ENCODE measurements at places on chromosomes 13 and 19.

- peak; percentile 5 for DNase-seq
Observed at GRCh38 chr13:44620057-44620456, 43.9 kb upstream of the TSC22D1 start.

DNA sequence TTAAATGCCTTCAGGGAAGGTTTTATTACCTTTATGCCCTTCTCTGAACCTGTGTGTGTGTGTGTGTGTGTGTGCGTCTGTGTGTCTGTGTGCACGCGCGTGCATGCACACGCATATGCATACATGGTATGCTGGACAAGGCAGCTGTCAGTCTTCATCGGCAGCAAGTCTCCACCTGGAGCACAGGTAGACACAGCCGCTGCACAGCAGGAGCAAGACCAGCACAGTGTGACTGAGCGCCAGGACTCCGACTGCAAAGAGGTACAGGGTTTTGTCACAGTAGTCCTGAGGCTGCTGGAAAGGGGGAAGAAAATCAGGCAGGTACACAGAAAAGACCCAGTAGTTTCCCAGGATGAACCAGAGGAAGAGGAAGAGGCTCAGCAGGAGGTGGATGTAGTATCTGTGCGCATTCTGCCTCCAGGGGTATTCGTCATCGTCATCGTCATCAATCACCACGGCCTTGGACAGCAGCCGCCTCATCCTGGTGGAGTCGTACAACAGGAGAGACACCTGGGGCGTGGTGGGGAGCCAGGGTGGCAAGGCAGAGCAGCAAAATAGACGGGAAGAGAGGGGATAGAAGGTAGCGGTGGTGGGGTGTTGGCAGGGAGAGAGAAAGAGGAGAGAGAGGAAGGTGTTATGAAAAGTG is 12.8 kb upstream of the DHRS12 start:
- no peak for DNase-seq

GRCh38 chr19:31354799-31355664 is 5.8 kb upstream of the TSHZ3 start:
- no peak for DNase-seq

- no peak for DNase-seq
Observed at GRCh38 chr13:42973581-42973980, 18.5 kb downstream of the EPSTI1 start.

DNA sequence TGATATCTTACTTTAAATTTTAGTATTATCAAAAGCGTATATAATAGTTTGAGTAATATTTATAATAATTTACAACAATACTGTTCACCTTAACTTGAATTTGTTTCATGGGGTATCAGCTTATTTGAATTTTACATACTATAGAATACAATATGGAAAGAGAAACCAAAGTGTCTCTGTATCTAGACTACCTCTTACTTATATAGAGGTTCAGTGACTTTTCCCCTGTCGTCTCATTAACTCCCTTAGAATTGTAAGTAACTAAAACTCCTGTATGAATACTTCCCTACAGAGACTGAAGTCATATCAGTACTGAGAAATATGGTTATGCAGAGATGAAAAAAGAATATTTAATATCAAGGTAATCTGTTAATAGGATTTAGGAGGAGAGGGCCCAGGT is 26.8 kb downstream of the COG6 start:
- DNase-seq: no peak

GRCh38 chr13:100115693-100116254 is 26.9 kb downstream of the PCCA start:
- DNase-seq: no peak

- no peak for DNase-seq
Observed at GRCh38 chr13:75329723-75330122, 152.2 kb downstream of the TBC1D4 start.

DNA sequence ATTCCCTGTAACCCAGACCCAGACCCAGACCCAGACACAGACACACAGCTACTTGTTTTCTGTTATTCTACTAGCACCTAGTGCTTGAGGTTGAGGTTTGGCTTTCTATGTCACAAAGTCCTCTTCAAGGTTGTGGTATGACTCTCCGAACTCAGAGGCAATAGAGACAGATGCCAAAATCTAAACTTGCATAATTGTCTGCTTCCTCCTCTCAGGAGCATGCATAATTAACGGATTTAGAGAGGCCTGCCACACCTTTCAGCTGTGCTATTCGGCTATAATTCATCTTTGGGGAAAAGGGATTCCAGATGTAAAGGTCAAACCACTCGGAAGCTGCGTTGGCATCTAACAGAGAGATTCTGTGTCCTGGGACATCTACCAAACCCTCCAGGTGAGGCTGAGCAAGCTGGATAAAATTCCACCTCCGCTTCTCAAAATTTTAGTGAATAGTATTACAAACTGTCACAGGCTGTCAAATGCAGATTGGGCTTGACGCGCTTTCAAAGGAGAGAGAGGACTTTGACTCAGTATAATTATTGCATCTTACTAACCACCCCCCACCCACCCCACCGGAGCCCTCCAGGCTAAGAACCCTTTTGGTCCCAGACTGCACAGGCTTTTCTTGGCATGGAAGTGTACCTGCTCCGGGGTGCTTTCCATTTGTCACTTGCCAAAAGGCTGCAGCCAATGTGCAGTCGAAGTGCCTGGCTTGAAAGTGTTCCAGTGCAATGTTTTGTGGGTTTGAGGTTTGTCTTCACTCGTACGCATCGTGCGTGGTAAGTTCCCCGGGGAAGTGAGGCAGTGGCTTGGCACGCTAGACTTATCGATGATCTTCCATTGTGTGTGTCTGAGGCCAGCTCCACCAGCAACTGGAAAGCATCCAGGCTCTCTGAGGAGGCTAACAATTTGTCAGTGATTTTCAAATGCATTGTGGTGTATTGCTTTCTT is 194.1 kb downstream of the TDRD3 start:
- peak; percentile 13 for DNase-seq

- no peak for DNase-seq
Observed at GRCh38 chr13:27919934-27920676, at the start of gene PDX1. PDX1 (plus strand) TSS chr13:27920000; CDS start chr13:27920139, 139 bp downstream.

GRCh38 chr13:114077099-114077932 is 55.1 kb downstream of the RASA3 start:
- DNase-seq: no peak

DNA sequence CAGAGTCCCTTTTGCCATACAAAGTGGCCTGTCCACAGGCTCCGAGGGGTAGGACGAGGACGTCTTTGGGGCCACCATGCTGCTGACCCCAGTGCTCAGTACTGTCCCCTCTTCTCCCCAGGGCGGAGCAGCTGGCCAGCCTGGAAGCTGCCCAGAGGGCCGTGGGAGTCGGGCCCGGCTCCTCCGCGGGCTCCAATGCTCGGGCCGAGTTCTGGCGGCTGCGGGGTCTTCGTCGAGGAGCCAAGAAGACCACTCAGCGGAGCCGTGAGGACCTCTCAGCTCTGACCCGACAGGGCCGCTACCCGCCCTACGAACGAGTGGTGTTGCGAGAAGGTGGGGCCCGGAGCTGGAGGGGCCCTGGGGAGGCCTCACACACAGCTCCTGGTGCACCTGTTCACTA is 21.1 kb downstream of the APBA3 start:
- DNase-seq: no peak

DNA sequence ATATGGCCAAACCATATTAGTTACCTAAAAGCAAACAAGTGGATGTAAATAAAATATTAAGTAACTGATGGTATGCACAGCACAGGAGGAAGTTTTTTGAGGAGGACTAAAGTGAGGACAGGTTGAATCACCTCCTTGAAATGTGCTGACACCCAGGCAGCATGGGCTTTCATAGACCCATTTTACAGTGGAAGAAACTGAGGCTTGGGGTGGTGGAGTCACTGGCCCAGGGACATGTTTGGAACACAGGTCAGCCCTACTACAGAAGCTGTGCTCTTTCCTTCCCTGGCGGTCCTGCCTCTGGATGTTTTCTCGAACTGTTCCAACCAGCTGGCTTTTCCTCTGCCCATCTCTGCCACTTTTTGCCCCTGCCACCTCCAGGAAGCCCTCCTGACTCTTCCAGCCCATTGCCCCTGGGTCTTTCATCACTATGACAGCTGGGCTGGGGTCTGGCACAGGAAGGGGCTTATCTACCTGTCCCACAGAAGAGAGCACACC is 11.2 kb upstream of the PTPRS start:
- no peak for DNase-seq
